ENCODE measurements at places on chromosomes 5 and 9. TPM values are rescaled to one million over a fixed set of nuclear protein-coding genes. Genes with fewer than 3 reads are reported as not detected.

DNA sequence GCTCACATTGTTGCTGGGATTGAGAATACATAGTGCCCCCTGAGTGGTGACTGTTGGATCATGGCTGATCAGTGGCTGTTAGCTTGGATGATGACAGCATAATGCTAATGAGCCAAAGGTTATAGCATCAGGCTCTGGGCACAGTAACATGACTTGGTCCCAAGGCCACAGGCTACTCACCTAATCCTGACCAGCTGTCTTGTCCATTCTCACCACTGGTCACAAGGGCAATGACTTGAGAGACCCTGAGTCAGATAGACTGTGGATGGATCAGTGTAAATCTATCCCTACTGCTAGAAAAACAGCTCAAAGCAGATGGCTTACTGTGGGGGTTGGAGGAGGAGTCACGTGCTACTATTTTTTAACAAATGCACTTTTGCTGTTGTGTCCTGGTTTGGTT is 74.7 kb downstream of the AOPEP start:
- peaks cover 34% of the 10 kb centered on the region for H3K36me3 ChIP-seq
- peaks cover 69% of the 10 kb centered on the region for H3K4me1 ChIP-seq
- no peaks in the 10 kb centered on the region for H3K27me3 ChIP-seq
- H3K27ac ChIP-seq = no peak overlapping the region
- DNase-seq = no peak

DNA sequence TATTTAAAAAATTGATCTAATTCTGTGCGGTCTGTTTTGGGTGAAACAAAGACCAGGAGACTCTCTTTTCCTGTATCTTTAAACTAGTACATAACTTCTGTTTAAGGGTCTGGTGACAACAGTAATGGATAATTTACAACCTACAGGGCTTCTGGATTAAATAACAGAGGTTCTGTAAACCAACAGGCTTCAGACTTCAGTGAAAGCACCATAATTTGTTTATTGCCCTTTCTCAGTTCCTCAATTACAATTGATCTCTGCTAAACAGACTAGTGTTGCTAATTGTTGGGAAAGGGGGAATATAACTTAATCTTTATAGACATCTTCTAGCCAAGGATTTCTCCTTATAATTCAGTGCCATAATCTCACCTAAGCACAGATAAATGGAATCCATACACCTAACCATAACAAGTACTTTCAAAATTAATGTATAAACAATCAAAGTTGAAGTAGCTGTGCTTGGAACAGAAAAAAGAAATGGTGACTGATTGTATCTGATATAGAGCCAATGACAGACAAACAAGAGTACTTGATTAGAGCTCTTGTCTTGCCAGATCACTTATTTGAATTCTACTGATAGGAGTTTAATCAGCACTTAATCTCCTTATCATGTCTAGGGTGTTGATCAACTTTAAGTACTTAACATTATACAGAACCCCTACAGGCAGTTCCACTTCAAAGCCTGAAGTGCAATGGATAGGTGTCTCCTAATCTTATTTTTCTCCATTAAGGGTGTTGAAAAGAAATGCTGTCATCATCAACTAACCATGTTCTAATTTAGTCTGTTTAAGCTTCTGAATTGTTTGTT is 536.0 kb downstream of the NR2F1-AS1 start:
- H3K36me3 ChIP-seq = no peaks in the 10 kb centered on the region
- peaks cover 7% of the 10 kb centered on the region for H3K4me1 ChIP-seq
- DNase-seq = no peak

DNA sequence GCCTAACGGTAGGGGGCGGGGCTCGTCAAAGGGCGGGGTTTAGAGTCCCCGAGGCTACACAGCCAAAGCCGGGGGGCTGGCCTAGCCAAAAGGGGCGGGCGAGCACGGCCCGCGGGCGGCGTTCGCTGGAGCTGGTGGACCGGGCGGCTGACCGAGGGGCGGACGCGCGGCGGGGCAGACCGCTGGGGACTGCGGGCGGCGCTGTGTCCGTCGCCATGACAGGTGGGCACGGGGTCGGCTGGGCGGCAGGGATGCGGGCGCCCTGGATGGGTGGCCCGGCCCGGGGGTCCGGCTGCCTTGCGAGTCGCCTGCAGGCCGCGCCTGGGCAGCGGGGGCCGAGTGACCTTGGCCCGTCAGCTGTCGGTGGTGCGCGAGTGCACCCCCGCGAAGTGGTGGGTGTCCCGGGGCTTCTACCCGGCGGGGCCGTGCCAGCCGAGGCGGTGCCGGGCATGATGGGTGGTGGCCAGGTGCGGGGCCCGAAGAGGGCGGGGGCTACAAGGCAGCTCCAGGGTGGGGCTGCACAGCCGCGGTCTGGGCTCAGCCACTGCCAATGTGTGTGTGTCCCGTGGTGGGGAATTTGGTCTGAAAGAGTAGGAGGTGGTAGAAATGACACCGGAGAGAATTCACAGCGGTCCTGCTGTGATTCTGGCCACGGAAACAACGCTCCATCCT is at the start of gene CARD19:
Gene CARD19, plus strand, starts transcription at position 87 of the 672 bp plus-strand sequence. Its CDS starts 129 bp downstream, at position 216.
- no peak for DNase-seq
- H3K27me3 ChIP-seq = no peaks in the 10 kb centered on the region
- H3K27ac ChIP-seq = peak within 1 kb of the TSS; percentile 88
- H3K4me3 ChIP-seq = peak within 1 kb of the TSS; percentile 85
- peaks cover 33% of the 10 kb centered on the region for H3K4me1 ChIP-seq

- H3K27ac ChIP-seq = no peak overlapping the region
- H3K4me1 ChIP-seq = peaks cover 4% of the 10 kb centered on the region
- no peaks in the 10 kb centered on the region for H3K27me3 ChIP-seq
- peaks cover 32% of the 10 kb centered on the region for H3K36me3 ChIP-seq
- H3K4me3 ChIP-seq = no peak overlapping the region
Observed at GRCh38 chr5:115873392-115873791, 31.7 kb downstream of the AP3S1 start.

- peaks cover 13% of the 10 kb centered on the region for H3K36me3 ChIP-seq
- DNase-seq = no peak
- peak overlapping the region; percentile 93 for H3K27ac ChIP-seq
- peak overlapping the region; percentile 34 for H3K4me3 ChIP-seq
Observed at GRCh38 chr9:111657051-111657450, 4.4 kb upstream of the GNG10 start.

DNA sequence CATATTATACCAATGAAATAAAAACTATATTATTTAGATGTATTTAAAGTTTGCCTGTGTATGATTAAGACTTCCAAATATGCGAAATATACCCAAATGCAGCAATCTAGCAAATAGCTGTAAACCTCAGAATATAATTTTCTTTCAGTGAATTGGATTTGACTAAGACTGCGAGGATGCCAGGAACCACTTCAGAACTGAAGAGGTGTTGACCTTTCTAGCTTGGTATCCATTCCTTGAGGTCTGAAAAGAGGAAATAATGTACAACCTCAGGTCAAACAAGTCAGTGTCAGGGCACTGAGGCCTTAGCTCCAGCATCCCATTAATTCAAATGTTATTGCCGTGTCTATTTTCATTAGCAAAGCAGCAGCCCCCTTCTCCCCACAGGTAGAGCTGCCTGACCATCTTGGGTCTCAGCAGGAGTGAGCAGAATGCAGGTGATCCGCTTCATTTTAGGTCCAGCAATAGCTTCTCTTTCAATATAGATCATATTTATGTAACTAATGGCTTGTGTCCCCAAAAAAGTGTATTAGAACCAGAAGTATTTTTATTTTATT is 100.0 kb downstream of the KIAA1958 start:
- H3K36me3 ChIP-seq = peaks cover under 1% of the 10 kb centered on the region
- DNase-seq = no peak
- no peaks in the 10 kb centered on the region for H3K27me3 ChIP-seq

SYNPO gene
- total RNA-seq = 24.5 TPM

TICAM2 gene
- total RNA-seq = 0.59 TPM

DNA sequence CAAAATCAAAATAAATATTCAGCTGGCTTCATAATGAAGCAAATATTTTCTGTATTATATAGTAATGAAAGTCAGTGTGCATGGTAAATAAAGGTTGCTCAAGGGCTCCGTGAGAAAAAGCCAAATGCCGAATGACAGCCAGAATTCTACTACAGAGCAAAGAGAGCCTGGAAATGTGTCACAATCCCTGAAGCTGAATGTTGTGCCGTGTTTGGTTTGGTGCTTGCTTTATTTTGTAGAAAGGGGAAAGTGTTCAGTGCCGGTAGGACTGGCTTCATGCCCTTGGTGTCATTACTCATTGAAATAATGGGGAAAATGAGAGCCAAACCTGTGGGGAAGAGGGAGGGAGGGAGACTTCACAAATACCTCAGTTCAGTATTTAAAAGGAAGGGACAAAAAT is 26.8 kb upstream of the ADAMTSL1 start:
- H3K27me3 ChIP-seq = no peaks in the 10 kb centered on the region
- no peak for DNase-seq
- H3K4me1 ChIP-seq = peaks cover 16% of the 10 kb centered on the region
- H3K27ac ChIP-seq = no peak overlapping the region
- H3K36me3 ChIP-seq = no peaks in the 10 kb centered on the region

DNA sequence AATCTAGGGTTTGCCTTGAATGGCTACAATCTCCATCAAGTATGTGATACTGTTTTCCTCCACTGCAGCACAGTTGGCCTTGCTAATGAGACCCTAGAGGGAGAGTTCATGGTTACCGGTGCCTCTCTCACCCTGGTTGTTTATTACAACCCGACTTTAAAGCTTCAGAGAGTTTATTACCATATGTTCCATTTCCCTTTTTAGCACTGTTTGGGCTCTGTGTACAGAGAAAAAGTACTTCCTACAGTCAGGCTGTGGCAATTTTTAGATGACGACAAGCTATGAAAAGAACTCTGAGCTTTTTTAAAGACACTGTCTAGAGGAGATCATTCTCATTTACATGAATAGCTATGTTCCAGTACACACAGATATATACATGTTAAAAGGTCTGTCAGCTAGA is 48.8 kb upstream of the PLCXD3 start:
- no peak for DNase-seq
- no peak overlapping the region for H3K27ac ChIP-seq
- no peaks in the 10 kb centered on the region for H3K36me3 ChIP-seq

DNA sequence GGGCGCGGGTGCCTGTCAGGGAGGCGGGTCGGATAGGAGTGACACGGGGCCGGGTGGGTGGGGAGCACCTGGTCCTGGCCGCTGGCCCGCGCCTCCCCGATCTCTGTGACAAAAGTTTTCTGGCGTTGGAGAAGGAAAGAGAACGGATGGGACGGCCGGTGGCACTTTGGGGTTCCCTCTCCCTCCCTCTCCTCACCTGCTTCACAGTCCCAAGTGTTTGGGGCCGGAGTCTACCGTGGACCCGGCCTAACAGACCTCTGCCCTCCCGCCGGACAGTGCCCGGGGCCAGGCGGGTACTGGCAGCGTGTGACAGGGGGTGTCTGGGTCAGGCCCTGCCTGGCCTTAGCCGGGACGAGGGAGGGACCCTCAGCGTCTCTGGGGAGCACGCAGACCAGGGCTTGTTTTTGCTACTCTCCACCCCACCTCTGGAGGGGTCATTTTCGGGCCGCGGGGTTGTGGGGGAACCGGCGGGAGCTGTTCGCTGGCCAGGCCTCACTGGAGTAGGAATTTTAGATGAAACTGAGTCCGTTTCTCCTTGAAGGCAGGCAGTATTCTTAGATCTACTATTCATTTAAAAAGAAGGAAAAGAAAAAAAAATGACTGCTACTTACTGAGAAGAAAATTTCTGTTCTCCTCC is 1.7 kb downstream of the PRDM6 start:
- H3K27me3 ChIP-seq = peaks cover 94% of the 10 kb centered on the region
- no peak for DNase-seq
- H3K4me1 ChIP-seq = peaks cover 30% of the 10 kb centered on the region
- H3K36me3 ChIP-seq = no peaks in the 10 kb centered on the region

SLCO6A1 gene
- total RNA-seq = 0.43 TPM

DNA sequence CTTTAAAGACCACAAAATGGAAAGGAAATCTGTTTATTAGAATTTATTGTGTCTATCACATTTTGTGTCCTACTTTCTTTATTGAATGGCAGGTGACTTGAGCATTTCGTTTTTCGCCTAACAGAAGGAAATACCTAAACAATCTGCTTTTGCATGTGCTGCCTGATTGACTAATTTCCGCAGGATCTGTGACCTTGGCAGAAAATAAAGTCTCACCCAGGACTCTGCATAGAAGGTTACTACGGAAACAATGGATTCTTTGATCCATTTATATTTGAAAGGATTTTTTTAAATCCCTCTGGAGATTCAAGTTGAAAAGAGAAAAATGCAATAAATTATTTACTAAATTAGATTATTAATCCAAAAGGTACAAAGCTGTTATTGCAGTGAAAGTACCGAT is 61.0 kb upstream of the CAST start:
- peaks cover 14% of the 10 kb centered on the region for H3K27me3 ChIP-seq
- no peaks in the 10 kb centered on the region for H3K4me1 ChIP-seq
- no peak for DNase-seq
- no peak overlapping the region for H3K4me3 ChIP-seq
- no peaks in the 10 kb centered on the region for H3K36me3 ChIP-seq
